DMS 273 treated with DMSO at 0.1 percent for 48 hours (cell line): ENCODE measurements at places on chromosomes 2 and 18.
A peak's percentile ranks its signal among the peaks of the same experiment; 100 is the strongest.

DNA sequence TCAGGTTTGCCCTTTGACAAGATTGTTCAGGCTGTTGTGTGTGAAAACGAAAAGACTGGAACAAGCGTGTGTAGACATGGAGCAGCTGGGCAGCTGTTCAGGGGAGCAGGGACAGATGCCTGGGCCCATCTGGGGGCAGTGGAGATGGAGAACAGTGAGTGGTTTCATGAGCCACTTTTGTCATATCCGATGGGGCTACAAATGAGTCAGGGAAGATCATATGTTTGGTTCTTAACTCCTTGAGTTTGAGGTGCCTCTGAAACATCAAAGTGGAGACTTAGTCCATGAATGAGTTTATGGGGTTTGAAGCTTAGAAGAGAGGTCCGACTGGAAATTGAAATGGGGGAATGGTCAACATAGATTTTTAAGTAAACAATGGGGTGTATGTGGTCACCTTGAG is 9.3 kb upstream of the PLB1 start:
- DNase-seq, result no peak

DNA sequence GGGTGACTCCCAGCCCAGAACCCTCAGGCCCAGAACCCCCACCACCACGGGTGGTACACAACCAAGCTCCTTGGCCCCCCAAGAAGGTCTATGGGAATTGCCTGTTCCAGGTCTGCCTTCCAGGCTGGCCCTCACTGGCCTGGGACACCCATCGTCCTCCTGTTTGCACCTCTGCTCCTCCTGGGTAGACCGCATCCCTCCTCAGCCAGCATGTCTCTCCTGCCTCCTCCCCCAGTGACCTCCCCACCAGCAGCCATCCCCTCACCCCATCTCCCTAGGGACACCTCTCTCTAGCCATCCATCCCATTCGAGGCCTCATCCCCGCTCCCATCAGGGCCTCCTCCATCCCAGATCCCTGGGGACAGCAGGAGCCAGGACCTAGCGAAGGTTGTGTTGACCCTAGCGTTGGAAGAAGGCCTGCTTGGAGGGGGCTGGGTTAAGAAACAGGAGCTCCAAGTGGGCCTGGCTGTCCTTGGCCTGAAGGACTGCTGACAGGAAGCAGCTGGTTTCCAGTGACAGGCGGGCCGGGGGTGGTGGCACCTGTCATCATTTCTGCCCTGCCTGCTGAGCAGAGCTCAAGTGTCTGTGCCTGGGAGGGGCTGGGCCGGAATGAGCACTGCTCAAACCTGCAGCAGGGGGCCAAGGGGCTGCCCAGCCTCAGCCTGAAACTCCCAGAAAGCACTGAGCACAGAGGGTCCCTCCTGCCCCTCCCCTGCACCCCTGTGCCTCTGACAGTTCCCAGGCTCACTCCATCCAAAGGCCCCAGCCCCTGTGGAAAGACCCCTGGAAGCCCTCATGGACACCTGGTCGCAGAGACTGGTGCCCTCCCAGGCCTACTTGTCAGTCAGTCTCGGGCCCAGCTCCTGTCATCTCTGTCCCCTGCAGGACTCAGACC is 96.0 kb upstream of the OTOS start:
- no peak for DNase-seq

DNA sequence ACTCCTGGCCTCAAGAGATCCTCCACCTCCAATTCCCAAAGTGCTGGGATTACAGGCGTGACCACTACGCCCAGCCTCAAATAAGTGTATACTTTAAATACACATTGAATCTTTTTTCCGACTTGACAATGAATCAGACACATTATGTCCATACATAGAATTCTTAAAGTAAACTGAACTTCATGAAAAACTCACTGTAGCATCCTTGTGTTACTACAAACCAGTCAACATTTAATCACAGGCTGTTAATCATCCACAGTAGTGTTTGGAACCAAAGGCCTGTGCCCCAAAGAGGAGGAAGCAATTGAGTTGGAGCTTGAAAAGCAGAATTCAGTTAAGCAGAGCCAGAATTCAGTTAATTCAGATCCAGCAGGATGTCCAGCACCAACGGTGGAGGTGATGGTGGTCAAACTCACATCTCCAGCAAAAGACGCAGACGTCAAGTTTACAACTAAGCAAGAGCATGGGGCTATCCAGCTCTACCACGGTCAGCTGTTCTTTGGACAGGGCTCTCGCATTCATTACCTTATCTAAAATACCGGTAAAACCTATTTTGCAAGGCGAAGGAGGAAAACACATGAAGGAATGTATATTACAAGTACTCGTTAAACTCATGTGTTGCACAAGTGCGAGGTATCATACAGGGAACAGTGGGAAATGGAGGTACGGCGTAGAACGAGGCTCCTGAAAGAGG is 1.2 kb downstream of the SLC39A6 start:
- DNase-seq, result no peak

DNA sequence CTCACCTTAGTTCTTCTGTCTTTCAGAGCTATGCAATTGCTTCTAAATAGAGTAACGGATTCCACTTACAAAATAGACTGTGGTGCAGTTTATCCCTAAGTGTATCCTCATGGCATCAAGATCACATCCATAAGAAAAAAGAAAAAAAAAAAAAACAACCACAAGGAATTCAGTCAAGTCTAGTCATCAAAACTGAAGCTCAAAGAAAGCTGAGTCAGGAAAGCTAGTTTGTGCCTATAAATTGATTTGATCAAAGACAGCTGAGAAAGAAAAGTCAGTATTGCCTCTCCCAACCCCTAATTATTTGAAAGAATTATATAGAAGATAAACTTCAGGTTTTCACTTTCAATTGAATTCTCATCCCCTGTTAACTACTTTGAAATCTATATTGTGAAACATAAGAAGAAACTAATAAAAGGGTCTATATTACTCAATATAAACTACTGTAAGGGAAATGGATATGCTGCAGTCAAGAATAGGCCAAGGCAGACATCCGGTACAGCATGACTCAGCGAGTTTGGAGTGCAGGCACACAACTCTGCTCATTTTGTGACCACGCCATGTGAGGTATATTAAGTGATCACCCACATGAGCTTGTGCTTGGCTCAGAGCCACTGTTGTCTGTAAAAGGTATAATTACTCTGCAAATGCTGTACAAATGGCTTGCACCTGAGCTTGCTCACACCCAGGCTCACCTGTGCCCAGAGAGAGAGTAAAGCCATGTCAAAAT is 568.1 kb upstream of the CRIM1 start:
- no peak for DNase-seq

DNA sequence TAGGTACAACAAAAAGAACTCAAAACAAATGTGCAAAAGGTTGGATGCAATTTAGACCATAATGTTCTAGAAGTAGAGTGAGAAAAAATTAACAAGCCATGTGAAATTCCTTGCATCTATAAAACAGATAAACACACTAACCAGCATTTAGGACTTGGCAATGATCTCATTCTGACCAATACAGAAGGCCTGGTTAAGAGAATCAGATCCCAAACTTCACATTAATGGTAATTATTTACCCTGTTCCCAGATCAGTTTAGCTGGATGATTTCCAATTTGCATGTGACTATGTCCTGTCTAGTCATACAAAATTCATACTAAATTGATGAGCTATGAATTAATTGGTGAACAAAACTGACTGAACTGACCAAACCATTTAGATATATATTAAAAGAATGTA is 98.4 kb upstream of the FIGN start:
- DNase-seq, result no peak

- DNase-seq, result no peak
Observed at GRCh38 chr2:240192661-240193060, 52.2 kb upstream of the OTOS start.

GRCh38 chr2:71813315-71813714 is 334.3 kb downstream of the CYP26B1 start:
- no peak for DNase-seq

GRCh38 chr2:165114346-165114939 is 89.4 kb downstream of the SCN3A start:
- DNase-seq, result no peak

DNA sequence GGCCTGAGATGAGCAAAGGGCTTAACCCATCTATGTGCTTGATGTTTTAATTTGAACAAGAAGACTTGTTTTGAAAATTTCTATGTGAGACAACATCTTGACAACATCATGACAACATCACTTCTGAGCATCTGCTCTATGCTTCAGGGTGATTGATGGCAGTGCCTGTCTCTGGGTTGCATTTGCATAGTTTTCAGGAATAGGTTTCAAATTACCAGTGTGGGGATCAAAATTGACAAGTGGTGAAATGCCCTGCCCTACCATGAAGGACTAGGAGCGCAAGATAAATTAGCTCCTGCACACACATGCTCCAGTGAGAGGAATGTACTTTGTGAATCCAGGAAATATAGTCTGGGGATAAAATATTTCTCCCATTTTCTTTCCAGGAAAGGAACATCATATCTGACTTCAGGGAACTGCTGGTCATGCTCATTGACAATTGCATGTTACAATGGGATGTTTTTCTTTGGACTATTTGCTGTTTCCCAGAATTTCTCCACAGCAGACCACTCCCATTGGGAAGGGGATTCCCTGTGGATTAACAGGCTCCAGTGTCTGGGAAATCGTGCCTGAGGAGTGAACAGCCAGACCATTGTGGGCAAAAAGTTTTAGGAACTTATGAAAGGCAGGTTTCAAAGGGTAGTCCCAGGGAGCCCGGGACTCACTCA is 45.3 kb upstream of the IL1R2 start:
- DNase-seq, result no peak

GRCh38 chr2:26615336-26615859 is 25.8 kb downstream of the CIB4 start:
- no peak for DNase-seq

DNA sequence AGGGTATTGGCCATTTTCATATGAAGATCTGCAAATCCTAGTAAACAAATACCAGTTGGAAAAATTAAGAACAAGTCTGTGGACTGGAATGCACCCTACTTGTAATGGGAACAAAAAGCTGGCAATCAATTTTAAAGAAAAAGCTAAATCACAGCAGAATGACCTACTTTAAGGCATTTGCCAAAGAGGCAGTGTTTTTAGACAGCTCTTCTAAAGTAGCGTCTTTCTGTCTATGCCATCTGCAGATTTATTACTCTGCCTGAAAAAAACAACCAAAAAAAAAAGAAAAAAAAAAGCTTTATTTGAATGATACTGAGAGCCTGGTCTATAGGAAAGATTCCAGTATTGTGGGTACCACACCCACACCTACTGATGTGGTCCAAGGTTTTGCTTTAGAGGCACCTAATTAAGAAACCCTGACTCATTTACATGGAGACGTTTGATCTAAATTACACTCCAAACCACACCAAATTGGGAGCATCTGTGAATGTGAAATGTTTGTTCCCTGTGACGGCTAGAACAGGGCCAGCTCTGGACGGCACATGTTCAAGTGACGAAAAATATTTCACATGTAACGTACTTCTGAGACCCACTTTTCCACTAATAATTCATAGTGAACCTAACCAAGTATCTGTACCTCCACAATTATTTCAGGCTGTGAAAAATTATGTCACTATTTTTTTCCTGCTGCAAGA is 597.1 kb downstream of the ARHGAP15 start:
- DNase-seq, result no peak

DNA sequence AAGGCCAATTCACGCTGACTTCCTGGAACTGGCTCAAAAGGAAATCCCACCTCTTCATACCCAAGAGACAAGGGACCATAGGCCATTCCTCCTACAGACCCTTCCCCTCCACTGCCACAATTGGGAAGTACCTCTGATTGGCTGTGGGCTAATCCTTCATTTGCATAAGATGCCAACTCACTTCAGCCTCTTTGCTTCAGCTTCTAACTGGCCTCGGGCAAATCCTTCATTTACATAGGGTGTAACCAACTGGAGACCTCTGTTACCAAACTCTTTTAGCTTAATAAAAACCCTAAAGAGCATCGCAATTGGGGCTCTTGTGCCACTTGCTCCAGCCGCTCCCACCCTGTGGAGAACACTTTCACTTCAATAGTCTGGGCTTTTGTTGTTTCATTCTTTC is 38.2 kb downstream of the MC2R start:
- no peak for DNase-seq

DNA sequence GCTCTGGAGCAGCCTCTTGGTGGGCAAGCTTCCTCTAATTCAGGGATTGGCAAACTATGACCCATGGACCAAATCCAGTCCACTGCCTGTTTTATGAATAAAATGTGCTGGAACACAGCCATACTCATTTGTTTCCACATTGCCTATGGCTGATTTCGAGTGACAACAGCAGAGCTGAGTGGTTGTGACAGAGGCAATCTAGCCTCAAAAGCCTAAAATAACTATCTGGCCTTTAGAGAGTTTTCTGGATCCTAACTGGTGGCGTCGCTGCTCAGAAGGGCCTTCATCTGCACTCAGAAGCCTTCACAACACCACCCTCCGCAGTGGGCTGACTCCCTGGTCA is 147.1 kb downstream of the CCBE1 start:
- DNase-seq, result no peak

- DNase-seq, result peak; percentile 58
Observed at GRCh38 chr18:40925071-40925541, 1029.9 kb upstream of the PIK3C3 start.

DNA sequence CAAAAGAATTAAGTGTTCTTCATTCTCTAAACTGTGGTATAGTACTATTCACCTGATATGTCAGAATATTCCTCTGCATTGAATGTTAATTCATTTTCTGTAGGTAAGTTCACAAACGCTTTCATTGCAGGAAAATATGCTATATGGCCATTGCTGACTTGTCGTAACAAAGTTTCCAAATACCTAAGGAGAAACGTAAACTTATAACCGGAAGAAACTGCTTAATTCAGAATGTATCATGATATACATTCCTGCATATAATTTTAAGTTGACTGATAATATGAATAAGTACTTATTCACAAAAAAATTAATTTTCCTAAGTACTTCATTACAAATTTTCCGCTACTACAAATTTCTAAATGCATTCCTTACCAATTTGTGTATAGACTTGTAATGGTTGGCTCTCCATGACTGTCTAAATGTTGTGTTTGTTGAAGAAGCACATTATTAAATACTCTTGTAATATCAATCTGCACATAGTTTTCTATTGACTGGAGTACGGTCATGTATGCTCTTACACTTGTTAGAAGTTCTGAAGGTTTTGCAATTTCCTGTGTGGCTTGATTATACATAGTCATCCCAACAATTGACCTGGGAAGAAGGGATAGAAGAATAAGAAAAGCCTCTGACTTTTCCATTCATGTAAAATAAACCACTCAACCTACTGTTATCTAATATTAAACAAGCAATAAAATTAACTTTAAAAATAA is 85.4 kb downstream of the NCKAP1 start:
- no peak for DNase-seq
